ENCODE measurements at places on chromosomes 12 and 14.
A peak's percentile ranks its signal among the peaks of the same experiment; 100 is the strongest.

GRCh38 chr12:39912211-39912980, 193.5 kb downstream of the SLC2A13 start:
- no peak for DNase-seq

DNA sequence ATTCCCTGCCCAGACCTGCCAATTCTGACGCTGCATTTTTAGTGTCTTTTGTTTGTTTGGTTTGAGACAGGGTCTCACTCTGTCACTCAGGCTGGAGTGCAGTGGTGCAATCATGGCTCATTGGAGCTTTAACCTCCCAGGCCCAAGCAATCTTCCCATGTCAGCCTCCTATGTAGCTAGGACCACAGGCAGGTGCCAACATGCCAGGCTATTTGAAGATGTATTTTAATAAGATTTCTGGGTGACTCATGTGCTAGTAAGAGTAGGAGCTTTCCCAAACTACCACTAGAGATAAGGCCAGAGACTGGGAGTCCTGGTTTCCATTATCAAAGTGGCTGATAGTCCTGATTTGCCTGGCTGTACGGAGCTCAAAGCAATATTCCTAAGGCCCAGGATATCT, 693.3 kb downstream of the MED13L start:
- DNase-seq = no peak

DNA sequence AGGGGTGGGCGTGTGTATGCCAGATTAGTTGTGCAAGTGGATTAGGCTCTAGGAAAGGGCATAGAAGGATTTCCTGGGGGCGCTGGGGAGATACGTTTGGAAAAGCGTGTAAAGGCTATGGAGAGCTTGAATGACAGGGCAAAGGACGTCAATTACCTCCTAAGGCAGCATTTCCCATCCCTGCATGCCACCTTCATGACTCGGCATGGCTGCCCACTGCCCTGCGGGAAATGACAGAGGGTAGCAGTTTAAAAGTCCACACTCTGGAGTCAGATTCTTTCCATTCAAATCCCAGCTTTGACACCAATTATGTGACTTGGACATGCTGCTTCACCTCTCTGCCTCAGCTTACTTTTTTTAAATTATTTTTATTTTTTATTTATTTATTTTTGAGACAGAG, 14.8 kb upstream of the TMEM229B start:
- DNase-seq = no peak

DNA sequence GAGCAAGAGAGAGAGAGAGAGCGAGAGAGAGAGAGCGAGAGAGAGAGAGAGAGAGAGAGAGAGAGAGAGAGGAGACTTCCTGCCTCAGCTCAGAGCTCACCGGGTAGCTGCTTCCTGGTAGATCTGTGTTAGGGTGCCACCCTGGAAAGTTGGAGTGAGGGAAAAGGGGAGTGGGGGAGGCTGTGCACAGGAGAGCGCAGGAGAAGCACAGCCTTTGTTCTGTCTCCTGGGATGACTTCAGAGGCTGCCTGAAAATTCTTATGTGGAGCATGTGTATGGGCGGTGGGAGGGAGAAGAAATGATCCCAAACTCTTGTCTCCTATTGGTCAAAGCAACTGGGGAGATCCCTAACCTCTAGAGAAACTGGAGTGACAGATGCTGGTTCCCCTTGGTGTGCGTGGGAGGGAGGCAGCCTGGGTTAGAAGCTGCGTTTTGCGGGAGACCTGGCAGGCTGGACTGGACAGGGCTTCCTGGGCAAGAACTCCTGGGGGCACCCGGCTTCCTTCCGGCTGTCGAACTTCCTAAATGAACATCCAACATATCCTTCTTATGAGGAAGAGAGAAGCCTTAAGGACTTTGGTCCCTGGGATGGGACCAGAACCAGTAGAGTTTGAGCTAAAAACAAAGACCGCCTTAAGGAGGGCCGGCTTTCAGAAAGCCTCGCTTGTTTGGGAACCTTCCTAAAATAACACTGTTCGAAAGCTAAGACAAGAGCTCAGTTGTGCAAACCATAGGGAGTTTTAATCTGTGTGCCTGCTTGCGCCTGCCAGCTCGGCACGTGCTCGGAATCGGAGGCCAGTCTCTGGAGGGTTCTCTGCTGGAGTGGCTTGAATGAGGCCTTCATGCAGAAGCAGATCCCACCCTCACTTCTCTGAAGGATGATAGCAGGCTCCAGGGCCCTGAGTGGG, 30.4 kb upstream of the BEGAIN start:
- no peak for DNase-seq

- no peak for DNase-seq
Measured at GRCh38 chr12:62885242-62885641, 49.7 kb downstream of the PPM1H start.

GRCh38 chr14:56212521-56212920, 94.3 kb downstream of the PELI2 start:
- DNase-seq = no peak

GRCh38 chr12:107379852-107380567, 286.7 kb upstream of the CRY1 start:
- DNase-seq = peak; percentile 44

DNA sequence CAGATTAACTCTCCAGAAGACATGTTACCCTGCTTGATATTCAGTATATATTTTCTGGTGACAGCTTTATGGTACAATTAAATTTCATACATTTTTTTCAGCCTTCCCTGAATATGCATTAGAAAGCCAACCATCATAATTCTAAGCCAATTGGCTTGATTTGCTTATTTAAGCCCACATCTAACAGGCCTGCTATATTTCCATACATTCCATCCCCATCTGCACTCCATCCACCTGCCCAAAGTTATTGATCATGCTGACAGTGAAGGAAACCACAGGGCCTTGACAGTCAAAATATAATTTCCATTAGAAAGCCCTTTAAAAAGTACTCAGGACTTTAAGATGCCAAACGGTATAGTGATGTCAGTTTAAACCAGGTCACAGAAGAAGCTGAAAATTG, 164.3 kb downstream of the GXYLT1 start:
- no peak for DNase-seq

- peak; percentile 38 for DNase-seq
Measured at GRCh38 chr14:52950410-52950897, 396 bp downstream of the FERMT2 start.

GRCh38 chr12:50049254-50050118, 7.9 kb upstream of the ASIC1 start:
- no peak for DNase-seq

GRCh38 chr12:67026487-67027246, 242.5 kb upstream of the CAND1 start:
- no peak for DNase-seq
